Neural crest cell (in vitro differentiated cells): ENCODE measurements at places on chromosomes 2 and 18.

GRCh38 chr2:38375696-38376345 lies 1.3 kb downstream of the ATL2 start:
- DNase-seq: no peak

- DNase-seq: no peak
Observed at GRCh38 chr2:226076529-226076928, 677.0 kb downstream of the NYAP2 start.

DNA sequence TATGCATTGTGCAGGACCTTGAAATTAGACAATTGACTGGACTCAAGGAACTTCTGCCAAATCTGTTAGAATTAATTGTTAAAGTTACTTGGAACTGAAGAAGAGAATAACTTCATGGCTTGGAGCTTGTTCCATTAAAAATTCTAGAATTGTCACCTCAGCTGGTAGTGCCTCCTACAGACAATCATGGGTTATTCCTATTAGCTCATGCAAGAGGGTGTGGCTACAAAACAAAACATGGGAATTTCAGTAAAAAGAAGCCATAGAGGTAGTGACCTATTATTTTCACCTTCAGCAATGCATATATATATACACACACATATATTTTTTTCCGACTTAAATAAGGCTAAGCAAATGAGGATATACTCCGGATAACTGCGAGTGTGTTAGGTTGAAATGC lies 181.9 kb upstream of the DTNA start:
- no peak for DNase-seq

GRCh38 chr18:6929370-6930102 lies 188.1 kb downstream of the LAMA1 start:
- no peak for DNase-seq

DNA sequence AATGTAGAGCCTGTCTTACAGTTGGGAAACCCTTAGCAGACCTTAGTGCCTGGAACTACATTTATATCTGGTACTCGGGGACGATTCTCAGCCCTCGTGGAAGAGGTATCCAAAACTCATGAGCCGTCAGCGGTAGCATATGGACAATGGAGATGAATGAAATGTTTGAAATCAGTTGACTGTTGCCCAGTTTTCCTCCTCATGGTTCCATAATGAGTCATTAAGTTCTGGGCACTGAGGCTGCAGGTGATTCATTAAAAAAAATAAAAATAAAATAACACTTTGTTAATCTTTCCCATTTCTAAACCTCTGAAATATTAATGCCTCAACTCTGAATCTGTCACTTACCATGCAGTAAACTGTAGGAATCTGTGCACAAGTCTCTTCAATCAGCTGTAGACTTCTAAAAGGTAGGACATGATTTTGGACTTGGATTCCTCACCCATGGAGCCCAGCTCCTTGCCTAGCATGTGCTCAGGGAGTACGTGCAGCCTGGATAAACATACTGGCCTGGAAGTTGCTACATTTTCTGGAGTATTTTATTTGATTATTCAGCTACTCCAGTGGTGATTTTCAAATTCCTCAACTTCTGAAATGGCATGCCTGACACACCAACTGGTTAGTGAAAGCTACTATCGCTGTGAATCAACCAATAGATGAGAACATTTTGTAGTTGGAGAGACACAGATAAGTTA lies 979.2 kb downstream of the CNTNAP5 start:
- DNase-seq: no peak
